ENCODE measurements at places on chromosomes 5 and 9.

DNA sequence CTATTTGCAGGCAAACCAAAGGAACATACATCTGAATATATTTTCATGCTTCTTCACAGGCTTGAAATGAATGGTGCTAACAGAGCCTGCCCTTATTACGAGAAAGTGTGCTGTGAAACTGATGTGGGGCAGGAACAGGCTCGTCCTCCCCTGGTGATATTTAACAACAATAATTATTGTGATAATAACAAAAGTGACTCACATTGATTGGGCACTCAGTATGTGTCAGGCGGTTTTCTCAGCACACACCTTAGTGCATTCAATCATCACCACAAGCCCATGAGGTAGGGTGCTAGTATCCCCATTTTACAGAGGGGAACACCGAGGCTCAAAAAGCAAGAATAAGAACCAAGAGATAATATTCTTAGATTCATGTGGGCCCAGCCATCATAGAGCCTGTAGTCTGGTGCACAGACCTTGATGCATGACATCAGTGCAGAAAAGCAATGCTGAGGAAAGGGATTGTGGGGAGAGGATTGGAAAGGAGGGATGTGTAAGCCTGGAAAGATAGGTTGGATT, 18.1 kb upstream of the BOD1 start:
- no peak for DNase-seq

DNA sequence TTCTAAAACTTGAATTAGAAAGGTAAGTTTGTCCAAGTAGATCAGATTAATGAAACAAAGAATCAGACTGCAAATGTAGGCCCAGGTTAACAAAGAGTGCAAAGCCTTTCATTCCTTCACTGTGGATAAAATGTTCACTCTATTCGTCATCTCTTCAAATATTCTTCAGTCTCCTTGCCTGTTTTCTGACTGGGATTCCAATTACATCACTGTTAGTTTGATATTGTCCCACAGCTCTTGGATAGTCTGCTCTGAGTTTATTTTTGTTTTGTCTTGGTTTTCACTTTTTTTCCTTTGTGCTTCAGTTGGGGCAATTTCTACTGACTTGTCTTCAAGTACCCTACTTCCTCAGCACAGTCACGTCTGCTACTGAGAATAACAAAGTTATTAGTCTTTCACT, 38.5 kb upstream of the GZMA start:
- no peak for DNase-seq

GRCh38 chr9:129889941-129890717, 54.9 kb downstream of the USP20 start:
- DNase-seq = peak; percentile 75

- DNase-seq = no peak
Observed at GRCh38 chr5:103587185-103587748, 24.7 kb upstream of the NUDT12 start.

DNA sequence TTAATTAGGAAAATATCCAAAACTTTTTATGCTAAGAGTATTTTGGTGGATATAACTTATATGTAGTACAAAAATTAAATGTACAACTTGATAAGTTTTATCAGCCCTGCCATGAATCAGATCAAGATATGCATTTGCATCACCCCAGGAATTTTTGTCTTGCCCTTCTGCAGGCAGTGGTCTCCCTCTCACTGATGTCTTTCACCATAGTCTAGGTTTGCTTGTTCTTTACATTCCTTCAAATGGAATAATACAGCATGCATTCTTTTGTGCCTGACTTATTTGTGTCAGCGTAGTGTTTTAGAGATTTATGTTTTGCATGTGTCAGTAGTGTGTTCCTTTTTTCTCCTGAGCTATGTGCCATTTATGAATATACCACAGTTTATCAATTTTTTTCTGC, 36.4 kb downstream of the RNF180 start:
- DNase-seq = no peak

GRCh38 chr5:132673488-132673887, 301 bp upstream of the IL4 start:
- no peak for DNase-seq

DNA sequence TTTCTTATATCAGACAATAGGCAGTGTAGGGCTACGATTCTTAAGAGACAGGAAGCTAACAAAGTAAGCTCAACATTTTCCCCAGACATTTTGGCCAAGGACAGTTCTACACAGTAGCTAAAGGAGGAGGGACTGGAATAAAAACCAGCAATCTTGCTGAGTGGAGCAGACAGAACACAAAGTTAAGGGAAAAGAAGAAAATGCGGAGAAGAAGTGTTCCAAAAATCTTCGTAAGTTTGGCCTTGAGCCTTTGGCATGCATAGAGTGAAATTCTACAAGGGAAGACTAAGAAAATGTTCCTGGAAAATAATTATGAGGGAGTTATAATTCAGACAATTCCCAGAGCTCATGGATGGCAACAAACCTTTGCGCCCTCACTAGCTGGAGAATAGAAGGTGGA, 748.0 kb upstream of the CTNND2 start:
- DNase-seq = no peak

GRCh38 chr9:130634191-130634768, 30.1 kb upstream of the PRDM12 start:
- no peak for DNase-seq

DNA sequence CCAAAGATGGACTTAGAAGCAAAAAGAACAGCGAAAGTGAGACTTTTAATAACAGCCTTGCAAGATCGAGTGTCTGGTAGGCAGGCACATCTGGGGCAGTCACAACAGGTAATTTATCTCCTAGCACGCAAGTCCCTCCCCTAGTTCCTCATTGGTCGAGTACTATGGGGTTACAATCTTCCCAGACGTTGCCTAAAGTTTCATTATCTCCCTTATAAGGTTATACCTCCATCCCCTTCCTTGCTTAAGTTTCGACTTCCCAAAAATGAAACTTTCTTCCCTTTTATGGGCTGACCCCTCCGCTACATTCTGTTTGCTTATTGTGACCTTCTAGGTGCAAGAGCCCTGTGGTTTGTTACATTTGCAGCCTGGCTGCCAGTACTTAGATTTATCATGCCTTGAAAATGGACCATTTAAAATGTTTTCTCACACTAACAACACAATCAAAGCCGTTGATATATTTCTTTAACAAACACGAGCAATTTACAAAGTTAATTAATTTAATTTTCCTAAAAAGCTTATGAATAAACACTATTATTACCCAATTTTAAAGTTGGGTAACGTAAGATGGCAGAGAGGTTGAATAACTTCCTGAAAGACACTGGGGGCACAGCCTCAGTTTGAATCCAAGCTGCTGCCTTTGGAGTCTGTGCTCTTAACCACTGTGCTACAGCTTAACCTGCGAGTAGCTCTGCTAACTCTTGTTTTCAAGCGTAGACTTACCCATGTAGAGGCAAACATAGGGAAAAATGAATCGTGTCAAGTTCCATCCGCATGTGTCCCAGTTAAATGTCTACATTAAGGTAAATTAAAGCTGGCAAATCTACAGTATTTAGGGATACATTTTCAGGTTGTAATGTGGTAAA, 91.7 kb downstream of the EDIL3 start:
- DNase-seq = no peak

DNA sequence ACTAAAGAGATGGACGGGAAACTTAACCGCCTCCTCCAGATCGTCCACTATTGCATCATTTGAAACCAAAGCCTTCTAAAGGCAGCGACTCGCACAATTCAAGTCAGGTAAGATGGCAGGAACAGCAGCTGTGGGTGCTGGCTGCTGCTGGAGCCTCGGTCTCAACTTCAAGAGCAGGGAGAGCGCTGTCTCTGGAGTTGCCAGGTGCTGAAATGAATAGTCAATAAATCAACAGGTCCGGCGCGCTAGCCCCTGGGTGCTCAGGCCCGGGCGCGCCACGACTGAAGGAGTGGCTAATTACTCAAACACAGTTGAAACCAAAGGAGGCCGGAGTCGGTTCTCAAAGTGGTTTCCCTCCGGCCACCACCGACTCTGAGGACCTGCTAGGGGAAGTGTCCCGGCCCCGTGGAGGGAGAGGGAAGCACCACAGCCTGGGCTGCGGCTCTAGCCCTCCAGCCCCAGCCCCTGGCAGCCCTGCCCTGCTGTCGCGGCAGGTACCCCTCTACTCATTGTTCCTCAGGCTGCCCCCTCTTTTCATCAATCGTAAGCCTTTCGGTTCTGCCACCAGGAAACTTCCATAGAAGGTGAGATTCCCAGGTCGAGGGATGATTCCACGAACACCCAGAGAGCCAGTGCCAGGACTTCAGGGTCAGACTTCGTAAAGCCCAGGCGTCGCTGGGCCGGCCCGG, 804 bp downstream of the TTC39B start:
- DNase-seq = peak; percentile 45

GRCh38 chr9:7976167-7976755, 176.7 kb upstream of the DMAC1 start:
- peak; percentile 22 for DNase-seq

GRCh38 chr9:85213650-85214607, 527.8 kb downstream of the AGTPBP1 start:
- DNase-seq = no peak

DNA sequence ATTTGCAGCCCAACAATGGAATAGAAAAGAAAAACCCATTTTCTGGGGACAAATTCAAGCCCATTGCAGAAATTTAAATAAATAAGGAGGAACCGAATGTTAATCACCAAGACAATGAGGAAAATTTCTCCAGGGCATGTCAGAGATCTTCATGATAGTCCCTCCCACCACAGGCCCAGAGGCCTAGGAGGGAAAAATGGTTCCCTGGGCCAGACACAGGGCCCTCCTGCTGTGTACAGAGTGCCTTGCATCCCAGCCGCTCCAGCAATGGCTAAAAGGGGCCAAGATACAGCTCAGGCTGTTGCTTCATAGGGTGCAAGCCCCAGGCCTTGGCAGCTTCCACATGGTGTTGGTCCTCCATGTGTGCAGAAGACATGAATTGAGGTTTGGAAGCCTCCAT, 73.4 kb upstream of the FOXE1 start:
- DNase-seq = no peak

GRCh38 chr5:176578391-176578808, 29.3 kb downstream of the CDHR2 start:
- DNase-seq = peak; percentile 38

DNA sequence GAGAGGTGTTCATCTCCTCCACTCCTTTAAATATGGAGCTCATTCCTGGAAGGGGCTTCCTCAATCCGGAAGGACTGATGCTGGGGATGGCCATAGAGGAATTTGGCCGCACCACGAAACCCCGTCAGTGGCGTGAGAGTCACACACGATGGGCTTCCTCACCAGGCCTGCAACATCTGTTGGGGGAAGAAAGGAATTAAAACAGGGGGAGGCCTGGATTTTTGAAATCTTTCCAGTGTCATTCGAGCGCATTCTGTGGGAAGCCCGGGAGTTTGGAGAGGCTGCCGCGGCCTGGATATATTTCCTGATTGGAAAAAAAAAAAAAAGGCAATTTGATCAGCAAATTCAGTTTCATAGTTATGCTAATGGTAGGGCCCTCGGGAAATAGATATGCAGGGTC, 76.3 kb upstream of the ORM1 start:
- no peak for DNase-seq

GRCh38 chr5:142621227-142621626, 64.7 kb downstream of the FGF1 start:
- no peak for DNase-seq

- no peak for DNase-seq
Observed at GRCh38 chr5:59000211-59000610, 417.3 kb downstream of the RAB3C start.
